ENCODE measurements at places on chromosomes 5 and 9. TPM values are rescaled to one million over a fixed set of nuclear protein-coding genes. Genes with fewer than 3 reads are reported as not detected.

RETREG1 gene
- 197 TPM for total RNA-seq

DNA sequence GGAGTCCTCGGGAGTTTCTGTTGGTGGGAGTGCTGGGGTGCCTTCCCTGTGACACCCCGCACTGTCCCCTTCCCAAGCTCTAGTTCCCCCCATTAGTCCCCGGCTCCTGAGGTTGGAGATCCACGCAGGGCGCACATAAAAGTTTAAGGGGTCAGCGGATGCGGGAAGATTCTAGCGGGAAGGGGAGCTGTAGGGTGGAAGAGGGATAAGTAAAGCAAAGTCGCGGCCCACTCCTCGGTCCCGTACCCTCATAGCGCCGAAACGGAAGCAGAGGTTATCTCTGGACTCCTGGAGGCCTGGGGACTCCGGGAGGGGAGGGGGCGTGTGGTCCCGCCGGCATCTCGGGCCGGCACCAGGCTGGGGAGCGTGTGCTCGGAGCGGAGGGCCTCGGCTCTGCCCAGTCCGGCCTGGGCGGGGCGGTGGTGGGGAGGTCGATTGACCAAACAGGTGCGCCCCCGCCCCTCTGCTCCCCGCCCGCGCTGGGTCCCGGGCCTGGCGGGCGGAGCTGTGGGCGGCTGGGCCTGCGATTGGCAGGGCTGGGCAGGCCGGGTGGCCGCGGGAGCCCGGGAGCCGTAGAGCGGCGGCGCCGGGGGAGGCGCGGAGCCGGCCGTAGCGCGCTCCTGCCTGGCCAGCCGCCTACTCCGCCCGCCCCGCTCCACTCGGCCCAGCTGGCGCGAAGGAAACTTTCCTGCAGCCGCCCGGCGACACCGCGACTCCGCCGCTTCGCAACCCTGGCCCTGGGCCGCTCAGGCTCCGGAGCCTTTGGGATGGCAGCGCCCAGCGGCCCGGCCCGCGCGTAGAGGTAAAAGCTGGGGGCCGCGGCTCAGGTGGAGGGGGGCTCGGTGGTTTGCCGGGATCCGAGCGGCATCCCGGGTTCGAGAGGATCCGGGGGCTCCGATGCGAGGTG, 52.2 kb upstream of the DAB2IP start:
- DNase-seq = peak; percentile 86

SPAAR gene
- 9.6 TPM for total RNA-seq

DNA sequence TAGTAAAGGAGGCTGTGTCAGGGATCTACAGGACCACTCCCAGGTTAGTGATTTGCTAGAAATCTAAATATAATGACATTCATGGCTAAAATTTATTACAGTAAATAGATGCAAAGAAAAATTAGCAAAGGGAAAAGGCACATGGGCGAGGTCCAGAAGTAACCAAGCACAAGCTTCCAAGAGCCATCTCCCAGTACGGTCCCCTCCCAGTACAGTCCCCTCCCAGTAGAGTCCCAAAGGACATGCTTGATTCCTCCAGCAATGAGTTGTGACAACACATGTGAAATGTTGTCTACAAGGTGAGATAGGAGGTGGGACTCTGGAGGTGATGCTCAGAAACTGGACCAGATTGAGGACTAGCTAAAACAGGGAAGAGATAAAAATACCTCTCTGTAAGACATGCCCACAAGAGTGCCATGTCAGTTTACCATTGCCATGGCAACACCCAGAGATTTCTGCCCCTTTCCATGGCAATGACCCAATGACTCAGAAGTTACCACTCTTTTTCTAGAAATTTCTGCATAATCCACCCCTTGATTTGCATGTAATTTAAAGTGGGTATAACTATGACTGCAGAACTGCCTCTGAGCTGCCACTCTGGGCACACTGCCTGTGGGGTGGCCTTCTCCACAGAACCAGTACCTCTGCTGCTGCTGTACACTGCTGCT, 27.9 kb upstream of the CEMIP2 start:
- no peak for DNase-seq

CYLC2 gene
- not detected for total RNA-seq

CDH18 gene
- not detected for total RNA-seq

DNA sequence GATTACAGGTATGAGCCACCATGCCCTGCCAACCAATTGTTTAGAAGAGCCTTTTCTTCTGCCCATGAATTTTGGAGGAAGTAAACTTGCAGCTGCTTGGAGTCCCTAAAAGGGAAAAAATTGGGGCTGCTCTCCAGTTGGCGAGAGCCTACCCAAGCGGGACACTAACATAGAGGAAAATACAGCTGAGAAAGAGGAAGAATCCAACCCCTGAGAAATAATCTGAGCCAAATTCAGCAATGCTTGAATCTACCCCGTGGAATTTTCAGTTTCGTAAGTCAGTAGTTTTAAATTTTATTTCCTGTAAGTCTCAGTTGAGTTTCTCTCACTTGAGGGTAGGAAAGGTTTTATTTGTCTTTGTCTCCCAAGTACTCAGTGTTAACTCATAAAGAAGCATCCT, 30.4 kb upstream of the UBTD2 start:
- DNase-seq = no peak

DNA sequence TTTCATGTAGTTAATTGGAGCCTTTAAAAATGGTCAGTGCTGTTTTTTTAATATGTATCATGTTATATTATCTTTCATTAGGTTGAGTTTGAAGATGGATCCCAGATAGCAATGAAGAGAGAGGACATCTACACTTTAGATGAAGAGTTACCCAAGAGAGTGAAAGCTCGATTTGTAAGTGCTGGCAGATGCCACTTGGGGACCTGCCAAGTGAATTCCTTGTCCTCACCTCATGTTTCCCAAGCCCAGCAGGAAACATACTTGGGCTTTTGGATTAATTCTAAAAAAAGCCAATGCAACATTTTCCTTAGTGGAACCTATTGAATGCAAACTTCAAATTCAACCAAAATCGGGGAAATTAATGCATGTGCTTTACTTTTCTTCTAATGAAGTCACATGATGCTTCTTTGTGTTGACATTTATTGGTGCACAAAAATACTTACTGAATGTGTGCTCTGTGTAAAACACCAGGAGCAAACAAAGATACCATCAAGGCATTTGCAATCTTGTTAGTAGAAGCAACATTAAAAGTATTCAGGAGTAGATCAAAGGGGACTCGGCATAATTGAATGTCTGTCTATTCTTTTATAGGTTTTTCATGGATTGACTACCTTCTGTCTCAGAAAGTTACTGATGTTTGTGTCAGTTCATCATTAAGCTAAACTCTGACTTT, 412.1 kb downstream of the KDM4C start:
- no peak for DNase-seq

All from Right ventricle myocardium inferior (tissue), 1 donor.